ENCODE measurements at places on chromosomes 1 and 21.

GRCh38 chr1:15139654-15140350, 13.7 kb upstream of the TMEM51 start:
- no peak for DNase-seq

DNA sequence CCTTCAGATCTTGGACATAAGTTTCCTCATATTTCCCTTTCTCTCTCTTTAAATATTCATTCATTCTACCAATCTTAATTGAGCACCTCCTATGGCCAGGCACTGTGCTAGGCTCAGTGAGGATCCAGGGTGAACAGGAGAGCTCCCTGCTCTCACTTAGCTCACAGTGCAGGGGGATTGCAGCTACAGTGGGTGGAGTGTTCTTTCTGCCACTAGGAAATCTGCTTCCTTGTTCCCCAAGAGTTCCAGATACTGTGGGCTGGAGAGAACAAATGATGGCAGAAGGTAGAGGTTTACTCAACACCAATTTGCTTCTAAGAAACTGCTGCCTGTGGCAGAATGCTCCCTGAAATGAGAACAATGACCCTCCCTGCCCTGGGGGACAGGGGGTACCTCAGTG, 5.1 kb upstream of the FABP3 start:
- DNase-seq = no peak

GRCh38 chr1:228721407-228721806, 13.9 kb upstream of the RHOU start:
- no peak for DNase-seq

DNA sequence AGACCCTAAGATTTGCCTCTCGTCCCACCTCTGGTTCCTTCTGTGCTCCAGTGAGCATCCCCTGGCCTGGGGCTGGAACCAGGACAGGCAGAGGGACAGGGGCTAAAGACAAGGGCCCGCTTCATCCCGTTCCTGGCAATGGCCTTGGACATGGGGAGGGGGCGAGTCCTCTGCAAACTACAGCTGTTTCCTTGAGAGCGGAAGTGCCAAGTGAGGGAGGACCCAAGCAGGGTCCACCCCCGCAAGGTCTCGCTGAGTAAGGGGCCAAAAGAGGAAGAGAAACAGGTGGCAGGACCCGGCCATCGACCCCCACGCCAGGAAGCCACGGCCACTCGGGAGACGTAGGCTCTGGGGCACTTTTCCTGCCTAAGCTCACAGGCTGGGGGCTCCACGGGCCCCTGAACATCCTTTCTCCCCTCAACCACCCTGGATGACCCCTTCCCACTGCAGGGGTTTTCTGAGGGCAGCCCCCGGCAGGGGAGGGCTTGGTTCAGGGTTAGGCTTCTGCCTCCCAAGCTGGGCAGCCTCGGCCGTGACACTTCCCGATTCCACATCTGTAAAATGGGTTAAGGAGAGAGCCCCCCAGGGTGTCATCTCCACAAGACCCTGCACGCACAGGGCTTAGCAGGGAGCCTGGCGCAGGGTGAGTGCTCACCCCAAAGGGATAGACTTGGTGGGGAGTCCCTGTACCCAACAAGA, 17.9 kb upstream of the PLEKHG5 start:
- DNase-seq = no peak

DNA sequence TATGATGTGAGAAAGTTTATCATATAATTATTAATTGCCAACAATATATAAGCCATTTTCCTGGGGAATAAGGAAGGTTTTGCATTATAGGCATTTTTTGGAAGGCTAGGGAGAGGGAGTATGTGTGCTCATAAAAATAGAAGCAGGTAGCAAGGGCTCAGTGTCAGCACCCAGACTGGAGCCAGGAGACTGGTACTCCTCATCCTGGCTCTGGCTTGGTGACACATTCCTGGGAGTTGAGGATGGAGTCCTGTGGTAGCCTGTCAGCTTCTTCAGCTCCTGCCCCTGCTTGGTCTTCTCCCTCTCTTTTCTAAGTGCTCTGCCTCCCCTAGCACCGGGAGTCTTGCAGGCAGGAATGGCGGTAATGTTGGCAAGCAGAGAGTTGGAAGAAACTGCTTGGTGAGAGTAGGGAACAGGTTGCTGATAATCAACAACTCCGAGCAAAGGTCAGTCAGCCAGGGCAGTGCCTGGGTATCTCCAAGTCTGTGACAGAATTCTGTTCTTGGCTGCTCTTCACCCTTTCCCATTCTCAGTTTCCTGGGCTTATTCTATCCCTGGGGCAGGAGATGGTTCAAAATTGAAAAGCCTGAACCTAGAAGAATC, 23.0 kb downstream of the GIPC2 start:
- DNase-seq = no peak

- DNase-seq = no peak
Observed at GRCh38 chr1:151935154-151935553, 25.8 kb upstream of the THEM4 start.

DNA sequence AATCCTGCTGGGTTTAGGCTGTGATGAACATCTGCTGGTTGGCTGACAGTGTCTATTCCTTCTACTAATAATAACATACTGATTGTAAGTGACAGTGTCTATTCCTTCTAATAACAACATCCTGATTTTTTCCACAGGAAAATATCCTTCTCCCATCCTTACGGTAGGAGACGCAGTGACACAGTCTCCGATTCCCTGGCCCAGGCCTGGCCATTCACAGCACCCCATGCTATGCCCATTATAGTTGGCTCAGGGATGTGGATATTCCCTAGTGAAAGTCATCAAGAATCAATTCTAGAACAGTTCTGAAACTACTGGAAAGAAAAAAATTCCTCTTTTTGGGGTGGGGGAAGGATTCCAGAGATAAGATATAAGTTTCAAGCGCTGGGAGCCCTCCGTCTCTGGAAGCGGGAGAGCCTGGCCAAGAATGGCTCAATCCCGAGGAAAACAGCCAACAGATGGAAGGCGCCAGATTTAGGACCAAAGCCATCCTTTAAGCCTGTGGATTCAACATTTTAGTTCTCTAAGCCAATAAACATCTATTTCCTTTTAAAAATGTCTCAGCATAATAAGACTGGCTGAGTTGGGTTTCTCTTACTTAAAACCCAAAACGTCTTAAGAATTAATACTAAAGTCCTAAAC, 88.6 kb downstream of the GPATCH2 start:
- DNase-seq = no peak

GRCh38 chr1:8373581-8374241, 55.8 kb downstream of the SLC45A1 start:
- no peak for DNase-seq

DNA sequence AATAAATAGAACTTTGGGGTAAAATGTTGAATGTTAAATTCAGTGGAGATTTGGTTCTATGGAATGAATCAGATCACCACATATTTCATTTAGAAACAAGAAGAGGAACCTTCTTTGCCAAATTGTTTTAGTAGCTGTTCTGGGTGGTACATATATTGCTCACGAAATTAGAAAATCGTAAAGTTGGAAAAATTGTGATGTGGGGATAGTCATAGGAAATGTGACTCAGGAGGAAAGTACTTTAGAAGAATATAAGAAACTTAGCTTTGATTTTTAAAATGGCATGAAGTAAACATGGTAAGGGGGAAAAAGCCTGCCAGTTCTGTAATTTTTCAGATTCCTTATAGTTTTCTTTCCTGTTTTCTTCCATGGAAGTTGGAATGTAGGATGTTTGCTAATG, 27.4 kb downstream of the RRP15 start:
- DNase-seq = no peak

- no peak for DNase-seq
Observed at GRCh38 chr1:147586414-147586813, 45.1 kb downstream of the BCL9 start.

- DNase-seq = no peak
Observed at GRCh38 chr1:161676441-161676840, 13.5 kb downstream of the FCGR2B start.

DNA sequence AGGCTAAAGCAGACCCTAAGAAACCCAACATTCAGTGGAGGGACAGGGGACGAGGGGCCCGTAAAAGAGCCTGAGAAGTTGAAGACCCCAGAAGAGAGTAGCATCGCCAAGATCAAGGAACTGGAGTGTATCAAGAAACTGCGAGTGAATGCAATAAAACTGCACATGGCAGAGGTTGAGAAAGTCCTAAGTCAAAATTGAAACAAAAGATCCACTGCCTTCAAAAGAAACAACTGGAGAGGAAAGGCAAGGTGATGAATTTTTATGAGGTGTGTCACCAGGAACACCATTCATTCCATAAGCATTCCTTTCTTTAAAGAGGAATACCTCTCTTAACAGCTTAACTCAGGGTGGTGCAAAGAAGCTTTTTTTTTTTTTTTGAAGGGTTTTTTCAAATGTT, 38.3 kb upstream of the ADORA3 start:
- no peak for DNase-seq

DNA sequence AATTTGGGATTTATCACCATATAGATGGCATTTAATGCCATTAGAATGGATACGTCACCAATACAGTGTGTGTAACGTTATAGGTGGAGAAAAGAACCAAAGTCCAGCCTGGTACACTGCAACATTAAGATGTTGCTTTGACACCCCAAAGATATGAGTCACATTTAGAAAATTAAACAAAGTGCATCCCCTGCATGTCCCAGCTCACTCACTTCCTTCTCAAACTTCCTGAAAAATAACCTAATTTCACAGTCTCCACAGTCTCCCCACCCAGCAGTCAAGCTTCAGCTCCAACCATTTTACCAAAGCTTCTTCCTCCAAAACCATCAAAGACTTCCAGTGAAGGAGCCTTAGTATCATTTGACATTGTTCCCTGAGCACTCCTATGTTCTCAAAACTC, 111.9 kb downstream of the OMA1 start:
- DNase-seq = no peak

DNA sequence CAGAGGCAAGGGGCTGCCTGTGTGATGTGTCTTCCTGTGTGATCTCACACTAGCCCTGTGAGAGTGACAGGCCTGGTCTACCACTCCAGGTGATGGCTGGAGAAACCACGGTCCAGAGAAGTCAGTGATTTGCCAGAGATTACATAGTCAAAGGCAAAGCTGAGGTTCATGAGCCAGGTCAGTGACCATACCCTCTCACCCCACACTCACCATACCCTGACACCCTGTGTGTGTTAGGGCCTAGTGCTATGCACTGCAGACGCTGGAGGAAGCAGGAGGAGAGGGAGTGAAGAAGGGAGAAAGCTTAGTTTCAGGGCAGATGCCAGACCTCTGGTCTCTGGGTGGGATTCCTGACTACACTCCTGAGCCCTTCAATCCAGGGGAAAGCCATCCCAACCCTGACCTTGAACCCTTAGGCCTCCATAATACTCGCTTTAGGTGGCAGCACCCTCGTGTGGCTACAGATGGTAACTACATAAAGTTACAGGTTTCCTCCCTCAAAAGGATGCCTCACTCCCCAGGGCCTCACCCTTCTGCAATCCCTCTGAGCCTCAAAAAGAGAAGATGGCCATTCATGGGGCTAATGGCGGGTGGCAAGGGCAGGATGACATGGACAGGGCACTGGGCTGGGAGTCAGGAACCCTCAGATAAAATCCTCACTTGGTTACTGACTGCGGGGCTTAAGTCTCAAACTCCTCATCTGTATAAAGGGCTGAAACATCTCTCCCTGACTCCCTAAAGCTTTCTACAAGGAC, 20.8 kb upstream of the SDC3 start:
- DNase-seq = peak; percentile 46

DNA sequence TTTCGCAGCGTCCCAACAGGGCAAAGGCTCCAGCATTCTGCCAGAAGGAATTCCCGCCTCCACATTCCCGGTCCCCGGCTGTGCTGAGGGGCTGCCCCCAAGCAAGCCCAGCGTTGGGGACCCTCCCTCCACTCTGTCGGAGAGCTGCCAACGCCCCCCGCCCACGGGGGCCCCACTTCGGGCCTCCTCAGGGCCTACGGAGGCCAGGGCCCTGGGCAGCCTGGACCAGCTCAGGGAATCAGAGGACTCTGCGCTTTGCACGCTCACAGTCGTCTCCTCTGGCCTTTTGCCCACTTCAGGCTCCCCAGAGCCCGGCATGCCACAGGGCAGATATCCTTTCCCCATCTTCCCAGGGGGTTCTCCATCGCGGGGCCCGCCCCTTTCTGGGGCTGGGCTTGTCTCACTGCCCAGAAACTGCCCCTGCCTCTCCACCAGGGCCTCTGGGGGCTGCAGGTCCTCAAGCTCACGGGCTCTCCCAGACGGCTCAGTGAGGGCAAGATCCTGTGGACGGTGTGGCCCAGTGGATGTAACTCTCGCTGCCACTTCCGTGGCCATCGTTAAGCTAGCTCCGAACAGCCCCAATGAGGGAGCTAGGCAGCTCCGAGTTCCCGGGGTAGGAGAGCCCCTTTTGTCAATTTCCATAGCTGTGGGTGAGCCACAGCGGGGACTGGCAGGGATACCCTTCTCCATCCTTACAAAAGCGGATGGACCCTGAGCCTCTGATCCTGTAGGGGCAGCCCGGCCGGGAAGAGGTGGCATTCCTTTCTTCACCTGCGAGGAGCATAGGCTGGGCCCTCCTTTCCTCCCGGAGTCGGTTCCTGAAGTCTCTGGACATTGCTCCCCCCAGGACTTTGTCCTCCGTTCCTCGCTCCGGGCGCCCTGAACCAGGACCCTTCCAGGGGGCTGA, 2.8 kb downstream of the ITPKB start:
- no peak for DNase-seq

DNA sequence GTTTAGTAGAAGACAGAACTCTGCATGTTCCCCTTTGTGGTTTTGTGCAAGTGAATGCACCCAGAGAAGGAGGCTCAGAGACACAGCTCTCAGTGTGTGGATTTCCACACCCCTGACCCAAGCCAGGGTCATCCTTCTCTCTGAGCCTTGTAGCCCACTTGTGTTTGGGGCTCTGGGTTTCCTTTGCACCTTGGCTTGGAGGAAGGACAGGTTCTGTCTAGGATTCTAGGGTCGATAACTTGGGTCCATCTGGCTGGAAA, 27.2 kb downstream of the MYOG start:
- no peak for DNase-seq

GRCh38 chr1:38997901-38998190, 6.8 kb downstream of the AKIRIN1 start:
- DNase-seq = no peak

DNA sequence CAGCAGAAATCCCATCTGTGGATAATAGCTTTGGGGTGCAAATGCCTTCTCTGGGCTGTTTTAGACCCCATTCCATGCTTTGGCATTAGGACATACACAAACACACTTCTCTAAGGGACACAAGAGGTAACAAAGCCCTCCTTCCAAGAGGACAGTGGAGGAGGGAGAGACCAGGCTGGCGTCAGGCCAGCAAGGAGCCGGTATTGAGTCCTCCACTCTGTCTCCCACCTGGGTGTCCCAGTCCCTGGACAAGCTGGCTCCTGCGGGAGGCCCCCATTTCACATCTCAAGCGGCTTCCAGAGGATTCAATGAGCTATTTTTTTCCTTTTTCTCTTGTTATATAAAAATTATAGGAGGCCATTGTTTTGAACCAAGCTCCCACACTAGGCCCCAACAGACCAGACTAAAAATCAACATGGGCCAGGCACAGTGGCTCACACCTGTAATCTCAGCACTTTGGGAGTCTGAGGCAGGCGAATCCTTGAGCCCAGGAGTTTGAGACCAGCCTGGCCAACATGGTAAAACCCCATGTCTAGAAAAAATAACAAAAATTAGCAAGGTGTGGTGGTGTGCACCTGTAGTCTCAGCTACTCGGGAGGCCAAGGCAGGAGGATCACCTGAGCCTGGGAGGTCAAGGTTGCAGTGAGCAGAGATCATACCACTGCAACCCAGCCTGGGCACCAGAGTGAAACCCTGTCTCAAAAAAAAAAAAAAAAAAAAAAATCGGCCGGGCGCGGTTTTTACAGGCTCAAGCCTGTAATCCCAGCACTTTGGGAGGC, 142.9 kb downstream of the TOMM20 start:
- DNase-seq = no peak

All from effector memory CD8-positive, alpha-beta T cell (primary cell).